CD14-positive monocyte (primary cell): ENCODE measurements at places on chromosomes 6 and 20.
A peak's percentile ranks its signal among the peaks of the same experiment; 100 is the strongest.

DNA sequence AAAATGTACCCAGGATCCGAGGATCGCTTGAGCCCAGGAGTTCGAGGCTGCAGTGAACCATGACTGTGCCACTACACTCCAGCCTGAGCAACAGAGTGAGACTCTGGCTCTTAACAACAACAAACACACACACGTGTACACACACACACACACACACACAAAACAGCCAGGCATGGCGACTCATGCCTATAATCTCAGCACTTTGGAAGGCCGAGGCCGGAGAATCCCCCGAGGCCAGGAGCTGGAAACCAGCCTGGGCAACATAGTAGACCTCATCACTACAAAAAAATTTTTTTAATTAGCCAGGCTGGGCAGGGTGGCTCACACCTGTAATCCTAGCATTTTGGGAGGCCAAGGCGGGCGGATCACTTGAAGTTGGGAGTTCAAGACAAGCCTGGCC lies 23.3 kb upstream of the ARFGEF2 start:
- DNase-seq = no peak

DNA sequence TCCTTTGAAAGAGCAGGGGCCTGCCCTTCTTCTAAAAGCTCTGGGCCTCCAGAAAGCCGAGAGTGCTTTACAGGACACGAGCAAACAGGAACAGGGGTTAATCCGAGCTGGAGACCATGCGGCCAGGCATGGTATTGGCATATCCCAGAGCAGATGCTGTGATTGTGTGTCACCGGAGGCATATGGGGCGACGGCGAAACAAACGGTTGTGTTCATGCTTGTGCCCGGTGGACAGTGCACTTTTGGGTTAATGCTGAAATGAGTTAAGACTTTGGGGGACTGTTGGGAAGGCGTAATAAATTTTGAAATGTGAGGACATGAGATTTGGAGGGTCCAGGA lies 1088.7 kb upstream of the DEFB115 start:
- no peak for DNase-seq

- DNase-seq = peak; percentile 12
These were observed 35.0 kb downstream of the FOXF2 start for GRCh38 chr6:1424306-1424927.

GRCh38 chr20:5592823-5593739 lies 157.1 kb upstream of the SHLD1 start:
- no peak for DNase-seq

- DNase-seq = no peak
These were observed 176.3 kb downstream of the JARID2 start for GRCh38 chr6:15421945-15422733.

- no peak for DNase-seq
These were observed at the start of gene PRICKLE4 for GRCh38 chr6:41780551-41781365. Gene PRICKLE4, plus strand, starts transcription at chr6:41780782. Its CDS starts 2,692 bp downstream, at chr6:41783474.

DNA sequence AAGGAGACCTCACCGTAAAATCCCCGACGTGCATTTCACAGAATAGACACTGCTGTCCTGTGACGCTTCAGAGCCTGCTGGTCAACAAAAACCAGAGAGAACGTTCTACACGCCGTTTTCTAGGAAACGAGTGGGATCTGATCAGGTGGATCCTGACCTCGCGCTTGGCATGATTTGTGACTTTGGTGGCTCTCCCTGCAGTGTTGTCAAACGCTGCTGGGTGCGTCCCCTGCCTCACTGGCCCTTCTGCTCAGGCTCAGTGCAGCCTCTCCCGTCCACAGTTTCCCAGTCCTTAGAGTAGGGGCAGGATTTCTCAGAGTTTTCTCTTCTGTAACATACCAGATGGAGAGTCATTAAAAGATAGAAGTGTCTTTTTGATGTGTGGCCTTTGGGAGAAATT lies 27.6 kb upstream of the IRF4 start:
- no peak for DNase-seq

GRCh38 chr6:29702519-29703103 lies 20.6 kb upstream of the HLA-F start:
- DNase-seq = peak; percentile 27
